GM23338 (cell line): ENCODE measurements at places on chromosomes 5 and 9.

DNA sequence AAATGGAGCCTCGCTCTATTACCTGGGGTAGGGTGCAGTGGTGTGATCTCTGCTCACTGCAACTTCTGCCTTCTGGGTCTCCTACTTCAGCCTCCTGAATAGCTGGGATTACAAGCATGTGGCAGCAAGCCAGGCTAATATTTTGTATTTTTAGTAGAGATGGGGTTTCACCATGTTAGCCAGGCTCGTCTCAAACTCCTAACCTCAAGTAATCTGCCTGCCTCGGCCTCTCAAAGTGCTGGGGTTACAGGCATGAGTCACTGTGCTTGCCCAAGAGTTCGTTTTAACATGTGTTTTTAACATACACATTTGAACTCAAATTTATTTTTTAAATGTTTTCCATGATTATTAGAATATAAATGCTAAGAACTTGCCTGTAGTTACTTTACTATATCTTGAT, 34.2 kb downstream of the MARCHF6 start:
- no peak for DNase-seq

DNA sequence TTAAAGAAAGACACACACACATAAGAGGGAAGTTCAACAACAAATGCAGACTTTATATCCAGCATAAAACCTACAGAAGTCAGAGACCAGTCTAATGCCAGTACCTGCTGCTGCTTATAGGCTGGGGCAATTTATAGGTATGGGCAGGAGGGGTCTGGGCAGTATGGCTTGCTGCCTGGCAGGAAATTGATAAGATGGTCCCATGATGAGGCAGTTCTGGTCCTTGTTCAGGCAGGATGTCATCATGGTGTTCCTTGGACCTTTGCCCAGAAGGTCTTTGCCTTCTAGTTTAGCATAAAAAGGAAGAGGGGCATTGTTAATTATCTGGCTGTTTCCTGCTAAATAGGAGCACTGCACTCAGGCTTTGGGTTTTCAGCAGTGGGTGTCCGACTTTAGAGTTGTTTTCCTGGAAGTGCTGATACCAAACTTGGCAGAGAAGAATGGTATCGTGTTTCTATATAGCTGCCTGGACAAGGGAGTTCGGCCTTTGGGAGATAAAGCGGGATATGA, 10.4 kb upstream of the PDCD1LG2 start:
- no peak for DNase-seq

DNA sequence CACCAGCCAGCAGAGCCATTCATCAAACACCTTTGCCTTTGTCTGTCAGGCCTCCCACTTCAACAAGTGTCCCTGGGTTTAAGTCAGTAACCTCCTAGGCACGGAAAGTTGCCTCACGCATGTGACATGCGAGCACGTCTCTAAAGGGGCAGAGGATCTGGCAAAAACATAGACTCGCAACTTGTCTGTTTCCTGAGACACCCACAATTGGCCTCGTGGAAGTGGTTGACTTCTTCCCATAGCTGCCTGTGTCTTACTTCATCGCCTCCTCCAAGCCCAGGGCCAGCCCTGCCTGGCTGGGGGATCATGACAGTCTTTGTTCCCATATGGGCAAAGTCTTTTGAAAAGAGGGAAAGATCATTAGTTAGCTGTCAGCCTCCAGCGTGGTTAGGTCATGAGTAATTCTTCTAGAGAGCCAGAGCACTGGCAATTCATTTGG, 35.5 kb upstream of the GLRX start:
- DNase-seq, result no peak

GRCh38 chr5:75460532-75460931, 50.9 kb downstream of the CERT1 start:
- DNase-seq, result no peak

DNA sequence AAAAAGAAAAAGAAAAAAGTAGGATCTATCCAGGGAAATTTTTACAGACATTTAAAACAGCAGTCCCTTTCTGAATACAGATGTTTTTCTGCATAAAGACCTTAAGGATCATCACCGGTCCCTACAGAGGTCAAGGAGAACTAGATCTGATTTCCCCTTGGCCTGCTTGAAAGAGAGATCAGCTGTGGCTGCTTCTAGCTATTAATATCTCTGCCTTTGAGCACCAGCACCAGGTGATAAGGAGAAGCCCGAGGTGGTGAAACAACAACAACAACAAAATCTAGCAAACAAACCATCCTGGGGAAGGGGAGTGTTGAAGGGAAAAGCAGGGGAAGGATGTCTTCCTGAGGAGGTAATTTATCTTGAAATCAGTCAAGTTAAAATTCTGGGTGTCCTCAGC, 42.1 kb downstream of the ZNF366 start:
- no peak for DNase-seq

GRCh38 chr9:73200694-73201452, 49.2 kb downstream of the ANXA1 start:
- peak; percentile 81 for DNase-seq

GRCh38 chr5:160548949-160549645, 127.4 kb downstream of the PTTG1 start:
- no peak for DNase-seq
